ENCODE measurements at places on chromosomes 1 and 21.
A peak's percentile ranks its signal among the peaks of the same experiment; 100 is the strongest.

DNA sequence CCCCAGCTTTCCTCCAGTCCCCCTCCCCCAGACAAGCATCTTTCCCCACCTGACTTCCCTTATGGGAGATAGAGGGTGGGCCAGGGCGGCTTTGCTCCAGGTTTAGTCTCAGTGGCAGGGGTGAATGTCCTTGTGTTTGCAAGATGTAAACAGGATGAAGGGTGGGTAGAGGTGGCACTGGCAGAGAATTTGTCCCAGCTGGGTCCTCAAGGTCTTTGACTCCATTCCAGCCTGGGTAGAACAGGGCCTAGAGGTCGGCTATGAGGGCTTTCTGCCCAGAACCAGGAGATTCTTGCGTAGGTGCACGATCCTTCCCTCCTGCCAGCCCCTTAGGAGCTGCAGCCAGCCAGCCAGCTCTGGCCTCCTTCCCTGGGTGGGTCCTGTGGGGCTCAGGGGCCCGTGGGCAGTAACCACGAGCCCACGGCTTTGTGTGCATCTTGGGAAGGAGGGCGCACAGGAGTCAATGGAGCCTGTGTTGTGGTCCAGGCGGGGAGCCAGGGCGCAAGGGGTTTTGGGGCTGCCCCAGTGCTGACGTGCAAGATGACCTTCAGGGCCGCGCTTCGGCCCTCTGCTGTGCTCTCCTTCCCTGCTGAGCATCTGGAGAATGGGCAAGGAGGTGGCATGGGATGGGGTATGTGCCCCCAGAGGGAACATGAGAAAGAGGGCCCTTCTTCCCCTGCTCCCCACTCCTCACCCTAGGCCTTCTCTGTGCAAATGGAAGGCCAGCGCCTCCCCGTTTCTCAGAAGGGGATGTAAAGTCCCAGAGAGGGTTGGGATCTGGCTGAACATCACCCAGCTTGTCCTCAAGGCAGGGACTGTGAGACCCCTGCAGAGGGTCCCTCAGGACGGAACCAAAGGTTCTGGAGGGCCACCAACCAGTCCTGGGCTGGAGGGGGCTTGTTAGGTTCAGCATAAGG is 15.7 kb downstream of the POU3F1 start:
- no peak for DNase-seq

- no peak for DNase-seq
Measured at GRCh38 chr1:91402023-91402422, 2.6 kb downstream of the HFM1 start.

DNA sequence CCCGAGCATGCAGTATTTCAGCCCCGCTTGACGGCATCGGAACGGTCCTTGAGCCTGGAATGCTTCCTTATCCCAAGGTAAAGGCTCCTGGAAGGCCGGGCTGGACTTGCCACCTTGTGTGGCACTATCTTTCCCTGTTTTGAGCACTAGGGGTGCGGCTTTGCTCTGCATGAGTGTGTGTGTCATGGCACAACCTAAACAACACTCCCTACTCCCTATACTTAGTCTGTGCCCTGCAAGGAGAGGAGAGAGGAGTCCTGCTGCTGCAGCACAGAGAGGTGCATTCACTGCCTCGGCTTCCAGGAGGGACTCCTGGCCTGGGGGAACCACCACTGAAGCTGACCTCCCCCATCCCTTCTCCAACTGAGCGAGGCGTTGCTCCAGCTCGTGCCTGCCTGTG is 60.4 kb upstream of the BACE2 start:
- DNase-seq, result no peak

DNA sequence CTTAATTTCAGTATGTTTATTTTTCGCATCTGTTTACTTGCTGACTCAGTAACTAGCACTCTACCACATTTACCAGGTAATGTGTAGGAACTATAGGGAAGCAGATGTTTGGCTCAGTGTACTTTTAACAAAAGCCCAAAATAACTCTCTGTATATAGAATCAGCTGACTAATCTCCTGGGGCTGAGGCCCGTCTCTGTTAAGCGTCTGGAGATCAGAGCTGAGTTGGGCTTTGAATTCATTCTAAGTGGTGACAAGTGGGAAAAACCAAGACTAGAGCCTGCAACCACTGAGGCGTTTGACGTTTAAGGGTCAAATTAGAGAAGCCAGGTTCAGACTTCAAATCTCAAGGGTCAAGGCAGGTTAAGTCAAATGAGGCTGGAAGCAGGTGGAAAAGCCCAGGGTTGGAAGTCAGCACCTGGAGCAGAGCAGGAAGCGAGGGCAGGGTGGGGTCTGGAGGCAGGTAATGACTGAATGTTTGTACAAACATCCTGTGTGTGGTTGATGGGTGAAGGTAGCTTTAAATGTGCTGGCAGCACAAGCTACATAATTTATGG is 56.8 kb upstream of the LYST start:
- DNase-seq, result peak; percentile 29

DNA sequence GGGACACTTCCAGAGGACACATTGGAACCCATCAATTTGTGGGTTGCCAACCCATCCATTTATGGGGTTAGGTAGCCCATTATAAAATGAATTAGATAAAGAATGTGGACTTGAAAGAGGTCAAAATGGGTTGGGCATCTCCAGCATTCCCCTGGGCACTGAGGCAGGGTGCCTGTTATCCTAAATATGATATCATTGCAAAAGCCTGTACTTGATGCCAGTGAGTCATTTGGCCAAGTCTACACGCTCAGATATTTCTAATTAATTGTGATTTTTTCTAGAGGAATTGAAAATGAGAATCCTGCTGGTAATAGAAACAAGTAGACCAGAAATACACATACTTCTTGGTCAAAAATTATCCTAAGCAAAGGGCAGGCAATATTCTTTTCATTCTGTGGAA is 21.9 kb upstream of the NBL1 start:
- no peak for DNase-seq

GRCh38 chr1:155052439-155053395 is 1.6 kb downstream of the ADAM15 start:
- no peak for DNase-seq
